Iris pigment epithelial cell (primary cell): ENCODE measurements at places on chromosomes 11 and 22.

GRCh38 chr11:65524014-65524740 is 706 bp upstream of the SCYL1 start:
- no peak for DNase-seq

GRCh38 chr22:18024956-18025720 is 777 bp upstream of the MICAL3 start:
- DNase-seq: no peak

- DNase-seq: no peak
Observed at GRCh38 chr11:48182860-48183526, 33.6 kb upstream of the OR4B1 start.

DNA sequence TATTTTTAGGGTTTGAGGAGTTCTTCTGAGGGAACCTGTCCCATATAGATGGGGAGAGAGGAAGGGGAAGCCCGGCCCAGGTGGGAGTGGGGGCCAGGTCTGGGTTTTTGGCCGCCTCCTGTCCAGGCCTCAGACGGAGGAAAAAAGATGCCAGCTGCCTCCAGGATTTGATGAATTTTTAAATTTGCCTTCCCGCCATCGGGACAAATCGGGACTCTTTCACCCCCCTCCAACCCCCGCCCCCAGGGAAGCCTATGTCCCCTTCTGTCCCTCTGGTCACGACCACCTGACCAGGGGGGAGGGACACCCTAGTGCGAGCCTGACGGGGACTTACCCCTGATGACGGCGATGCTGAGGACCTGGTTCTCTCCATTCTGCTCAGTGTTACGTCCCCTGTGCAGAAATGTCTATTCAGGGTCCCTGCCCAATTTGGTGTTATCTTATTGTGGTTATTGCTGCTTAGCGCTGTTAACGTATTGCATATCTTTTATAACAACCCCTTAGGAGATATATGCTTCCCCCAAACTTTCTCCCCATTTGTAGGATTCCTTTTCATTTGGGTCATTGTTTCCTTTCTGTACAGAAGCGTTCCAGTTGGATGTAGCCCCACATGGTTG is 115.9 kb upstream of the GRK3 start:
- peak; percentile 30 for DNase-seq

DNA sequence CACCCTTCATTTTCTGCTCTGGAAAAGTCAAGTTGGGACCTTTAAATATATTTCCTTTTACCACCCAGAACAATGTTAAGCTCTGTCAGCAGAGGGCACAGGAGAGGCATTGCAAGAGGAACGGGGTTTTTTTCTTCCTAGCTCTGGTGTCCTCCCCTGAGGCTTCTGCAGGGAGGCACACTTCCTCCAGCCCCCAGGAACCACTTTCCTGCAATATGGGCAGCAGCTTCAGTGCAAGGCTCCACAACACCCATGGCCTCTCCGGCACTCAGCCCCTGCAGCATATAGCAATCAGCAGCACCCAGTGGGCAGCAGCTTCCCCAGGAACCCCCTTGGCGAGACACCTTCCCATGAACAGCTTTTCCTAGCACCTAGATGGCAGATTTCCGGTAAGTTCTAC is 101.4 kb downstream of the SYT9 start:
- peak; percentile 19 for DNase-seq
